ENCODE measurements at places on chromosomes 2 and 18.

GRCh38 chr18:55069497-55069896, 110.2 kb upstream of the CCDC68 start:
- DNase-seq, result no peak

GRCh38 chr2:190270298-190270697, 49.3 kb downstream of the HIBCH start:
- DNase-seq, result no peak

DNA sequence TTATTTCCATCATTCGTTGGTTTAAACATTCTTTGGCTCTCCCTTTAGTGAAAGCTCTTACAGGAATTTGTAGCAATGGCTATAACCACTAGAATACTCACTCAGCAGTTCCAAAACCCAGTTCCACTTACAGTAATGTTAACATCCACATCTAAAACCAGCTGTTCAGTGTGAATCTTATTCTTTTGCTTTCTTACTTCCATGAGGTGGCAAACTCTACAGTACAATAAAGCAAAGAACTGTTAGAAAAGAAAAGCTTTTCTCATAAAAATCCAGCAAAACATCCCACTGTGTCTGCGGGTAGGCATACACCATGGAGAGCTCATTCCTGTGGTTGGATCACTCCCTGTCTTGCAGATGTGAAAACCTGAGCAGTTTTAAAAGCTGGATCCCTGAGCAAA, 147.1 kb downstream of the ARHGAP28 start:
- DNase-seq, result no peak

DNA sequence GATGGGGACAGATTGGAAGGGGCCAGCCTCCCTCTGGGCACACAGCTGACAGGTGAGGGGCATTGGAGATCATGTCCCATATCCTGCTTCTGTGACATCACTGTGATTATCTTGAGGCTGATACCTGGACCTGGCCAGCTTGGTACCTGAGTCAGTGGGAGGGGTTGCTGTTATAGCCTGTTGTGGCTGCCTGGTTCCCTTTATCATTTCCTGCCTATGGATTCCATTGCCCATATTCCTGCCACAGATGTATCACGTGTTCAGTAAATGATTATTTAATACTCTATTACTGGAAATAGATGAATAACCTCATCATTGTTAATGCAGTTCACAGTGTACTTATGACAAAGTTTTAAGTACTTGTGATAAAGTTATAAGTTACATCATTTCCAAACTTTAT, 7.8 kb upstream of the SCYGR1 start:
- no peak for DNase-seq

DNA sequence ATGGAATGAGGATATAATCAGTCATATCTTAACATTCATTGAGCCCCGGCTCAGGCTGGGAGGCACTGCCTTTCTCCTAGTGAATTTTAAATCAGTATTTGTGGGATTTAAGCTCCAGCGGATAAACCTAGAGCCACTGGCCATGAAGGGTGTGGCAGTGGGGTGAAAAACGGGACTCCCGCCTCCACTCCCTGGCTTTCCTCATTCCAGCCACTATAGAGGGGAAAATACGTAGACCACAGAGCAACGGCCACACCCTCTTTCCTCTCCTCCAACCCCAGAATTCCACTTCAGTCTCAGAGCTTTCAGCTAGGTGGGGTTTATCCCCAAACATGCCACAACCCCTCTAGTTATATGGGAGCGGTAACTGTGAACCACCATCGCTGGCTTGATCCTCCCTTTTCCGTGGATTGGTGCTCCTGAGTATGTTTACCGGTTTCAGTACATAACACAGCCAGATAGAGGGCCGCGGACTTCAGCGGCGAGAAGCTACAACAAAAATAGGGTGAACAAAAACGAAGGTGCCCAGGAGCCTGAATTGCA, 70.6 kb upstream of the ITGB6 start:
- no peak for DNase-seq

- DNase-seq, result no peak
These were observed 114.9 kb upstream of the SULT1C3 start for GRCh38 chr2:108124736-108125495.

DNA sequence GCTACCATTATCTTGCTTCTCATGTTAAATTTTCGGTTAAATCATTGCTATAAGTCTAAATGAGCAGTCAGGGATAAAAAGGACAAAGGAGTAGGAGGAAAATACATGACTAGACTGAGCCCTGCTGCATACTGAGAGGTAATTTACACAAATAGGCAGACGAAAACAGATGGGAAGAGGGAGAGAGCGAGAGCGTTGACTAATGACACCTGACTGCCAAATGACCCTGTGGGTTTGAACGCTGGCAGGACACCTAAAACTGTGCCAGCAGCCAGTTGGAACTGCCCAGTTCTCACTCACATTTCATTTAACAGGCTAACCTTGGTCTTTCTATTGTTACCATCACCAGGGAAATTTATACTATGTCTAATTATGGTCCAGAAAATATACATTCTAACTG, 978.2 kb downstream of the CPS1 start:
- DNase-seq, result no peak

GRCh38 chr2:45173513-45173912, 164.3 kb upstream of the SIX2 start:
- no peak for DNase-seq

DNA sequence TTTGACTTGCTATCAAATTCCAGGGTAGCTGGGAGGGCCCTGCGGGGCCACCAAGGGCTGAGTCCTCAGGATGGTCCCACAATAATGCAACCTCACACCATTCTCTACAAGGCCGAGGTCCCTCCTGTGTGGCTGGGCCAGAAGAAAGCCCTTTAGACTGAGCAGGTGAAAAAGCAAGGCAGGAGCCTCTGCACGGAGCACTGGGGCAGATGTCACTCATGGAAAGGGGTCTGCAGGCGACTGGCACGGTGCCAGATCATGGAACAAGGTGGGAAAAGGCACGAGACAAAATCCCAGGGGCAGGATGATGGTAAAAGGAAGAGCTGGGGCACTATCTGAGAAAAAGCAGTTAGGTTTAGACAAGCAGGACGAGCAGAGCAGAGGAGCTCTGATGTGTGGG, 16.1 kb downstream of the HJURP start:
- peak; percentile 16 for DNase-seq

- DNase-seq, result peak; percentile 47
These were observed 787 bp downstream of the SOCS6 start for GRCh38 chr18:70289351-70290312.

- DNase-seq, result no peak
These were observed 247.4 kb downstream of the MYO3B start for GRCh38 chr2:170425281-170425751.

DNA sequence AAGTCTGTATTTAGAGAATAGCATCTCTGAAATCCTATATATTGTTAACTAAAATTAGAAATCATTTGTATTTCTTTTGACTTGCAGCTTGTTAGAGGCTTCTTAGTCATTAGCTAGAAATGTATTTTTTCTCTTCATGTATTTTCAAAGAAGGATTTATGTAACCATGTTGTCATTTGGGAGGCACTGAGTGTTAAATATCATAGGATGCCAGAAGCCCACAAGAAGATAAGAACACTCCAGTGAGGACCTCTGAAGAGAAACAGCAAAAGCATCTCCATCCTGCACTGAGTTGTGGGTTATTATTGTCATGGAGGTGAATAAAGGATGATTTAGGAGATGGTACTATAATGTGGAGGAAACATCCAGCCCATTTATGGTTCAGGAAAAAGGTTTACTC, 93.5 kb downstream of the UBE2E3 start:
- DNase-seq, result no peak

GRCh38 chr18:51559902-51560287, 362.4 kb upstream of the MEX3C start:
- no peak for DNase-seq

GRCh38 chr2:25895610-25896009, 17.3 kb upstream of the ASXL2 start:
- DNase-seq, result no peak

DNA sequence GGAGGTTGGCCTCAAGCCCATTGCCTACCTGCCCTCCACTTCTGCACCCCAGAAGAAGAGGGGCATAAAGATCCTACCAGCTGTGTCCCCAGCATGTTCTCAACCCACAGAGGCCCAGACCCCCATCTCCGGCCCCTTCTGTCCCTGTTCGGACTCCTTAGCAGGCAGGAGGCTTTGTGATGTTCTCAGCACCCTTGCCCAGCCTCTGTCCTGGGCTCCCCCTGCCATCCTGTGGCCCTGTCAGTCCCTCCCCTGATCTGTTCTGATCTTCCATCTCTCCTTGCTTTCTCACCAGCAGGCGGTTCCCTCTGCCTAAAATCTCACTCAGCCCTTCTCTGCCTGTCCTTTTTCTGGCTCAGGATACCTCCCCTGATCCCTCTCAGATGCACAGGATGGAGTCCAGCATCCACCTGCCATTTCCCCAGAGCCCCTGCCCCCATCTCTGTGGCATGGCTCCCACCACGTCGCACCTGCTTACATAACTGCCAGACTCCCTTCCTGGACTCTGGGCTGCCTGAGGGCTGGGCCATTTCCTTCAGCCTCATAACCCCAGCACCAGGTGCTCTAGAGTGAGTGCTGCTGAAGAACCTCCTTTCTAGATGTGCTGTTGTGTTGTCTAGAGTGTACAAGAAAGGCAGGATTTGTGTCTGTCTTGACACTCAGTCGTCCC, 134.0 kb downstream of the CTIF start:
- no peak for DNase-seq

DNA sequence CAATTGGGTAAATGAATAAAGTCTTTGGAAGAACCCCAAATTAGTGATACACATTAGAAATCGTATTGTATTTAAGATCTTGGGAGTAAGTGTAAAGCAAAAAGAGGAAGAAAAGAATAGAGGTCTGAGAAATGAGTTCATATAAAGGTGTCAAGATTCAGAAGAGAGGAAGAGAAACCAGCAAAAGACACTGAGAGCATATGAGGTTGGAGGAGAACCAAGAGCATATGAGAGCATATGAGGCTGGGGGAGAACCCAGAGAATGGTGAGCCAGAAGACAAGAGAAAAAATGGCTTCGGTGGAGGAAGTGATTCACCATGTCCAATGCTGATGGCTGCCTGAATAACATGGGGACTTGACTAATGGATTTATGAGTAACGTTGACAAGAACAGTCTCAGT, 620.1 kb upstream of the GCFC2 start:
- no peak for DNase-seq

DNA sequence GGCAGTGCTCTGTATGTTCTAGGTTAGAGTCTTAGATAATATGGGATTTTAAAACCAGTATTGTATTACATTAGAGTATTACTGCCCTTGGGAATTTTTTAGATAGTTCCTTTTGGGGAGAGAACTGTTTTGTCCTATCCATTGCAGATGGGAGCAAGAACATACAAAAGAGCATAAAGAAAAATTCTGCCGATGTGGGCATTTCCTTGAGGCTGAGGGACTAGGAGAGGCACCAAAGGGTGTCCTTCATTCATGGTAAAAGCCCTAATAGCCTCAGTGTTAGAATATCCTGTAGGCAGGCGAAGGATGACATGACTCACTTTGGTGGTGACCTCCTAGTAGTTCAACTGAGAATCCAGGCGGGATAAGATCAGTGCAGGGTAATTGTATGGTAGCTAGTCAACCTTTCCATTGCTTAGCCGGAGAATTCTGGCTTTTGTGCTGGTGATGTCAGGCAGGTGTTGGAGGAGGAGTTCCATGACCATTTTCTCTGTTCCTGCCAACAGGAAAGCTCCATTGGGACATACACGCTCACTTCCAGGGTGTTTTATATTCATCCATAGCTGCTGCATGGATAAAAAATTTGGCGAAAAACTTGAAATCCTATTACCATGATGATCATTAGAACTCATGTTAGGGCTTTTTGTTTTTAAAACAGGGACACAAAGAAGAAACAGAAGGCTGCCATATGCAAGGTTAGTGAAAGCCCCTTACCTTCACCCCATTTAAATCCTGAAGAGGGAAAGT, 28.1 kb downstream of the EPAS1 start:
- DNase-seq, result no peak

DNA sequence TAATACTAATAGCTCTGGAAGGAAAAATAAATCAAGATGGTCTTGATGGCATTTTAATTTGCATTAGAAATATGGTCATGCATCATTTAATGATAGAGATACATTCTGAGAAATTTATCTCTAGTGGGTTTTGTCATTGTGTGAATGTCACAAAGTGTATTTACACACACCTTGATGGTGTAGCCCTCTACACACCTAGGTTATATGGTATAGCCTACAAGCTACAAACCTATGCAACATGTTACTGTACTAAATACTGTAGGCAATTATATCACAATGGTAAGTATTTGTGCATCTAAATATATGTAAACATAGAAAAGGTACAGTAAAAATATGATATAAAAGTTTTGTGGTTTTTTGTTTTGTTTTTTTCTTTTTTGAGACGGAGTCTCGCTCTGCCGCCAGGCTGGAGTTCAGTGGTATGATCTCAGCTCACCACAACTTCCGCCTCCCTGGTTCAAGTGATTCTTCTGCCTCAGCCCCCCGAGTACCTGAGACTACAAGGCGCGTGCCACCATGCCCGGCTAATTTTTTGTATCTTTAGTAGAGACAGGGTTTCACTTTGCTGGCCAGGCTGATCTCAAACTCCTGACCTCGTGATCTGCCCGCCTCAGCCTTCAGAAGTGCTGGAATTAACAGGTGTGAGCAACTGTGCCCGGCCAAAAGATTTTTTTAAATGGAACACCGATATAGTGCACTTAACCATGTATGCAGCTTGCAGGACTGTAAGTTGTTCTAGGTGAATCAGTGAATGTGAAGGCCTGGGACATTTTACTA, 83.7 kb upstream of the UBXN4 start:
- peak; percentile 42 for DNase-seq
